ENCODE measurements at places on chromosomes 5 and 9. TPM values are rescaled to one million over a fixed set of nuclear protein-coding genes. Genes with fewer than 3 reads are reported as not detected.

Gene LHX6
- total RNA-seq, result not detected

Gene ORM2
- total RNA-seq, result not detected

Gene TMEM267
- 9.5 TPM for total RNA-seq

Gene CPLANE1
- 9.0 TPM for total RNA-seq

Gene TPRN
- 5.5 TPM for total RNA-seq

Gene SPATA6L
- total RNA-seq, result 0.84 TPM

Gene CSF1R
- total RNA-seq, result 0.87 TPM

Gene PCDHGA4
- 0.32 TPM for total RNA-seq

Gene ARL10
- 17.3 TPM for total RNA-seq

Gene MPDZ
- total RNA-seq, result not detected

Gene UNC5A
- total RNA-seq, result not detected

GRCh38 chr5:177194268-177194667, 60.7 kb downstream of the NSD1 start:
- no peak for ATAC-seq

- no peak for ATAC-seq
Observed at GRCh38 chr9:90871327-90871935, 69.8 kb downstream of the SYK start.

- ATAC-seq, result no peak
Observed at GRCh38 chr5:39760385-39761198, 335.8 kb upstream of the DAB2 start.

DNA sequence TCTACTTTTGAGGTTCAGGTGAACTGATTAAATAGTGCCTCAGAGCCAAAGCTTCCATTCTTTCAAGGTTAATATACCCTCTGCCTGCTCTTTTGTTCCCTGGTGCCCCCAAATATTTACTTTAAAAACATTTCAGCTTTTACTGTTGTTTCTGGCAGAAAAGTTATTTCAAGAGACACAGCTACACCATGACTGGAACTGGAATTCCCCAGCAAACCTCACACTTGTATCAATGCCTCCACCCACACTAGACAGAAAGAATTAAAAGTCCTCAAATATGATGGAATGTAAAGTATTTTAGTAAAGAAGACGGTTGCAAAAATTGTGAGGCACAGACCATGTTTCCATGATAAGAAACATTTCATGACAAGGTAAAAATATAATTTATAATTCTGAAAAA, 720.2 kb upstream of the TYRP1 start:
- no peak for ATAC-seq

GRCh38 chr9:93134015-93134739, at the start of gene NINJ1:
Gene NINJ1 (minus strand): TSS chr9:93134251. CDS start chr9:93134217, 34 bp downstream.
- peak; percentile 85 for ATAC-seq

GRCh38 chr5:105168806-105169205, 1606.2 kb upstream of the NUDT12 start:
- ATAC-seq, result no peak

- ATAC-seq, result no peak
Observed at GRCh38 chr5:157285310-157286035, 19.6 kb downstream of the CYFIP2 start.

- ATAC-seq, result no peak
Observed at GRCh38 chr5:124634228-124634739, 112.2 kb downstream of the ZNF608 start.

DNA sequence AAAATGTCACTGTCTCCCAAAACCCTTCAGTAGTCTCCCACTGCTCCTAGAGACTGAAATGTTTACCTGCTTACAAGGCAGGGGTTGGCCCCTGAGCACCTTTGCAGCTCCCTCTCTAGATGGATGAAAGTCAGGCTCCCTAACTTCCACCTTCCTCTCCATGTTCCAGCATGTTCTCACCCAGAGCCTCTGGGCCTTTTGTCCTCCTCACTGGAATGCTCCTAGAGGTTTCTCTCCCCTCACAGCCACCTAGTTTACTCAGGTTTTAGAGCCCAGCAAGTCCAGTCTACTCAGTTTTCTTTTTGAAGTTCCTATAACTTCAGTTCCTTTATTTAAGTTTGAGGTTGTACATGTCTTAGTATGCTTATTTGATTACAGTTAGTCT, 815 bp upstream of the URM1 start:
- no peak for ATAC-seq

- ATAC-seq, result no peak
Observed at GRCh38 chr9:107029146-107029545, 166.2 kb downstream of the ZNF462 start.

GRCh38 chr5:135149956-135150723, 116.1 kb upstream of the PITX1 start:
- no peak for ATAC-seq

- ATAC-seq, result no peak
Observed at GRCh38 chr5:174692982-174693422, 31.4 kb upstream of the MSX2 start.

GRCh38 chr5:90878081-90878480, 319.5 kb downstream of the ADGRV1 start:
- no peak for ATAC-seq

DNA sequence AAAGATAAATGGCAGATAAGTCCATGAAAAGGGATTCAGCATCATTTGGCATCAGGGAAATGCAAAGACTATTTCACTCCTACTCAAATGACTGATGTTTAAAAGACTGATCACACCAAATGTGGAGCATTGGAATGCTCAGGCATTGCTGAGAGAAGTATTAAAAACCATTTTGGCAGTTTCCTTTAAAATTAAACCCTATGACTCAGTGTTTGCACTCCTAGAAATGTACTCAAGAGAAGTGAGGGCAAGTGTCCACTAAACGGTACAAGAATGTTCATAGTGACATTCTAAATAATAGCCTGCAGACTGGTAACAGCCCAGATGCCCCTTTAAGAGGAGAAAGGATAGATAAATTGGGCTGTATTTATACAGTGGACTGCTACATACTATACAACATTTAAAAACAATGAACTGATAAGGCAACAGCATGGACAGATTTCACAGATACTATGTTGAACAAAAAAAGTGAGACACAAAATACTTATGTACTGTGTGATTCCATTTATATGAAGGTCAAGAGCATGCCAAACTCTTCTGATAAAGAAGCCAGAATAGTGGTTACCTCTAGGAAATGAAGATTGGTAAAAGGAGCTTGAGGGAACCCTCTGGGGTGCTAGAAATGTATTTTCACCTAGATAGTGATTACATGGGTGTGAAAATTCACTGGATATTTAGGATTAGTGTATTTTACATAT, 24.6 kb downstream of the APC start:
- no peak for ATAC-seq

- no peak for ATAC-seq
Observed at GRCh38 chr5:128506643-128507042, 31.4 kb downstream of the FBN2 start.

GRCh38 chr5:169004551-169004950, 296.4 kb downstream of the SLIT3 start:
- no peak for ATAC-seq

DNA sequence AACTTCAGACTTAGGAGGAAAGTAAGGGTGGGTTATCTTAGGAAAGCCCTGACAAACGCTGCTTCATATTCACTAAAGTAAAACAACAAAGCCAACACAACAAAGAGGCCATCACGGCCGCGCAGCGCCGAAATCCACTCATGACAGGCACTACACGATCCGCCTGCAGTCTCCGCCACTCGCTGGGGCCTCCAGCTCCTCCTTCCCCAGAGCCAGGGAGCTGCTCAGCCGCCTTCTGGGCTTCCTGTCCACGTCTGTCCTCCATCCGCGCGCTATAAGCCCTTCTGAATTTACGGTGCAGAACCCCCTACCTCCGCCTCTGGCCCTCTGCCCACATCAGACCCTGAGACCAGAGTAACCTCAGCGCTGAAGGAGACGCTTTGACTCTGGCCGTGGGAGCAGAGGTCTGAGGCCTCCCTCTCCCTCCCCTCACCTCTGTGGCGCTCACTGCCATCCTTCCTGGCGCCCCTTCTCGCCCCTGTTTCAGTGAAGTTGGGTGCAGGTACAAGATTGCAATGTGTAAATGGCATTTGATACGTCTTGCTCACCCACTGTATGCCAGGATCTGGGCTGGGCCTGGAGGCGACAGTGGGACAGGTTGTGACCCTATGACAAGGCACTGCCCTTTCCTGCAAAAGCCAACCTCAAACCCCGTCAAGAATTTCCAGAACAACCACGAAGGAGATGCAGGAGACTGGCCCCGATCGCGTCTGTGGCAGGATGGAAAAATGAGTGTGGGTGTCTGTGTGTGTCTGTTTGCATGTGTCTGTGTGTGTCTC, 74.9 kb upstream of the PHYKPL start:
- no peak for ATAC-seq

GRCh38 chr5:87260604-87261192, 7.0 kb upstream of the RASA1 start:
- ATAC-seq, result no peak

DNA sequence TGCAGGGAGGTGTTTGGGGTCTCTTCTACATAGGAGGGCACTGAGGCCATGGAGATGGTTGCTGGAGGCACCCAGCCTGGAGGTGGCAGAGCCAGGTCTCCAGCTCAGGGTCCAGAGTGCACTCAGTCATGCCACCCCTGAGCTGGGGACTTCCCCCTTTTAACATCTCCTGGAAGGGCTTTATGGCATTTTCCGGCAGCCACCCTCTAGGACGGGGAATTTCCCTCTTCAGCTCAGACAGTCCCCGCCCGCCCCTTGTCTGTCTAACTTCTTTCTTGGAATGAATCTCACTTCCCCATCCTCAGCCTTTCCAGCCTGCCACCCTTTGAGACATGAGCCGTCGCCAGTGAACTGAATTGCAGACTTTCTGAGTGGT, 49.9 kb downstream of the COL15A1 start:
- ATAC-seq, result peak; percentile 97

- ATAC-seq, result no peak
Observed at GRCh38 chr5:150503386-150503785, 4.5 kb upstream of the NDST1 start.

GRCh38 chr9:135416664-135417290, 62.8 kb upstream of the PPP1R26 start:
- no peak for ATAC-seq

GRCh38 chr9:76463211-76463610, 4.2 kb downstream of the GCNT1 start:
- no peak for ATAC-seq

DNA sequence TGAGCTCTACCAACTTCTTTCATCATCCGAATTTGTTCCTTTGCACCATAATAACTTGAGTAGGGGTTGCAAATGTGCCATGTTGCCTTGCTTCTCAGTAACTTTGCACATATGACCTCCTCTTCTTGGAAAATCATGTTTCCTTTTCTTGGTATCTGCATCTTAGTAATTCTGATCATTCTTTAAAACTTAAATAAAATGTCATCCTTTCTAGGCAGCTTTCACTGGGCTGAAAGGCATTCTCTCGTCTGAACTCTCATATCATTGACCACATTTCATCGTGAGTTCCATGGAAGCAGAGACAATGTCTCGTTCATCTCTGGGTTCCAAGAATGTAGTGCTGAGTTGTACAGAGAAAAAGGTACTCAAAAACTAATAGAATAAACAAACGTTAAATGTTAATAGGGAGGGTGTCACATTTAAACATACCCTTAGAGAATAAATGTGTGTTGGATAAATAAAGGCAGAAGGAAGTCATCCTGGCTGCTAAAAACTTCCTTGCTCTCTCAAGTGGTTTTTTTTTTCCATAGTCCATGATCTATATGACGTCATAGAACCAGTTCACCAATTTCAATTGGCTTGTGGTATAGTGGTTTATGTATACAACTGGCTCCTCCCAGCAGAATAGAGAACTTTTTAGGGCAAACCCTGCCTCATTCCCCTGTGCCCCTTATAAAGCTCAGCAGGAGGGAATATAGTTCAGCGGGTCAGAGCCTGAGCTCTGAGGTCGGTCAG, 218.1 kb upstream of the TRIM32 start:
- no peak for ATAC-seq

- ATAC-seq, result no peak
Observed at GRCh38 chr5:164377746-164378145, 872.3 kb downstream of the MAT2B start.

DNA sequence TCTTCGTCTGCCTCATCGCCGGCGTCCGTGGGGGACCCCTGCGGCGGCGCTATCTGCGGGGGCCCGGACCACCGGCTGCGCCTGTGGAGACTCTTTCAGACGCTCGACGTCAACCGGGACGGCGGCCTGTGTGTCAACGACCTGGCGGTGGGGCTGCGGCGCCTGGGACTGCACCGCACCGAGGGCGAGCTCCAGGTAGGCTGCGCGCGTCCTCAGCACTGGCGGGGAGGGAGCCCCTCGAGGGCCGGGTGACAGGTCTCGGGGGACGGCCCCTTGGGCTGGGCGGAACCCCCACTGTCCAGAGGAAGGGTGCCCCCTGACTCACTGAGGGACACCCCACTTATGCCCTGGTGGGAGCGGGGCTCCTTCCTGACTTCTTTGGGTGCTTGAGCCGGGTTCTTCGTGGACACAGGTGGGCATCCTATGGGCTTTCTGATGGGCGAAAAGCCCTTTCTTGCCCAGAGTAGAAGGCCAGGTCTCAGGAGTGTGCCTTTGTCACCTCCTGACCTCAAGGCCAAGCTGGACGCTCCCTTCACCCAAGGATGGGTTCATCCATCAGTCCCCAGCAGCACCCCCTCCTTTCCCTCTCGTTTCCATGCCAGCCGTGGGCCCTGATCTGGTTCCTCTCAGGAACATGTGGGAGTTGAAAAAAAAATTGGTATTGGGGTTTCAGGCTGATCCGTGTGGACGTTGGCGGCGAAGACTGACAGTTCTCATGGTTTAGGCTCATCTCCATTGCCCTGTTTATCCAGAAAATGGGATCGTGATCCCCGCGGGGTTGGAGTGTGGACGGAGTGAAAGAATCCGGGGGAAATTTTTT, 564 bp downstream of the SLC25A25 start:
- ATAC-seq, result peak; percentile 3

DNA sequence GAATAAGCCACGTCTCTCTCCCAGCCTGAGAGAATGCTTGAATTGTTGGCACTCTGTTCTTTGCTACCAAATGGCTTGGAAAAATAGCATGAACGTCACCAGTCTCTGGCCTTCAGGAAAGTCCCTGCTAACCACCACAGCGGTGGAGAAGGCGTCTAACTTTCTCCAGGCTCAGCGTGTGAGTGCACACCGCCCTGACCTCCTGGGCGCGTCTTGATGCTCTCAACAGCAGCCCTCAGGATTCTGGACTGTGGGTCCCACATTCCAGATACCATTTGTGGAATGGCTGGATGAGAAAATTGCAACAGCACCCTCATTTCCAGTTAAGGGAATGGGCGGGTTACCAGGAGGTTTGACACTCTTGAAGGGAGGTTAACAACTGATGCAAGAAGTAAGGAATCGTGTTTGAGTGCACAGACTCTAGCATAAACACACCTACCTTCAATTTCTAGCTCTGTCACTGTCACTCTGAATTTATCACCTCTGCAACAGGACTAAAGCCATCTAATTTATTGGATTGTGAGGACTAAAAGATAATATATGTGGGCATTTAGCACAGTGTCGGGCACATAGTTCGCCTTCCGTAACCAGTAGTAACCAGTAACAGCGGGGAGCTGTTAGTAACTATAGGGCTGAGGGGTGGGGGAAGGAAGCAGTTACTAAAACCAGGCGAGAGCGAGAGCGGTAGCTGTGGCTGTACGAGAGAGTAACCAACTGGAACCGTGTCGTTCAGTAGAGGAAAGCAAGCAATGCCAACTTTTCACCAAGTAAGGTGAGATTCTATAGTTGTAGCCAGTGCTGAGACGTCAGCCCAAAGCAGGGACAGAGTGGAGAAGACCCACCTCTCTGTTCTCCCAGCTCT, 807 bp upstream of the PLGRKT start:
- peak; percentile 58 for ATAC-seq

Data from activated T-helper 17 cell treated with anti-CD3 and anti-CD28 coated beads, Interleukin-2, amount 50 U/mL, for 72 hours (primary cell).